ENCODE measurements at places on chromosomes 2 and 18.

- DNase-seq, result peak; percentile 30
These were observed 130.4 kb upstream of the PELI1 start for GRCh38 chr2:64274399-64275173.

- no peak for DNase-seq
These were observed 1.4 kb downstream of the NPAS2 start for GRCh38 chr2:100821255-100821910.

- DNase-seq, result peak; percentile 22
These were observed 11.3 kb downstream of the SIX2 start for GRCh38 chr2:44997963-44998362.

DNA sequence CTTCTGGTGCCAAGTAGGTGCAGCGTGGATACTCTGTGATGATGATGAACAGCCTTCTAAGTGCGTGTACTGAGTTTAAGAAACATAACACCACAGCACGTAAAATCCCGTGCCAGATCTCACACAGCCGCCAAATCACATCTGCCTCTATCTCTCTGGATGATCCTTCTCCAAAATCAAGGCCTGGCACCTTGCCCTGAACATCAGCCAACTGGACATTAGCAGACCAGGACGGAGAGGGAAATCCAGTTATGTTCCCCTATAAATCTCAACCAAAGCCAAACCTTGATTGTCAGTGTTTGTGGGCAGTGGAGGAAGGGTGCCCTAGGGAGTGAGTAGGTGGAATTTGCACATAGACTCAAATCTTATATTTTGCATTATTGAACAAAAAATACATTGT is 164.3 kb downstream of the MIB1 start:
- DNase-seq, result peak; percentile 6

DNA sequence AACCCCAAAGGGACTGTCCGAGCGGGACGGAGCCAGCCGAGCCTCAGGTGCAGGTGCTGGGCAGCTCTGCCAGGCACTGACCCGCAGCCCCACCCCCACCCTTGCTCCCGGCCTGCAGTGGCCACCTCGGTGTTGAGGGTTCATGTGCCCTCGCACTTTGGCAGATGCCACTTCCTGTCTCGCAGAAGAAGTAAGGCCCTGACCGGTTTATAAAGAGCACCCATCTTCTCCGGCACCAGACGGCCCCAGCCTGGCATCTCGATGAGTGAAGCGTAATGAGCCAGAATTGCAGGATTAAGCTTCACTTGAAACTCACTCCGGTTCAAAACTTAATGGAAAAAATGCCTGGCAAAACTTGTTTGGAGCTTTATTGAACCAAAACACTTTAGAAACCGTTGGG is 10.9 kb upstream of the NFATC1 start:
- DNase-seq, result no peak

Data from M059J (cell line).